ENCODE measurements at places on chromosomes 1 and 21. TPM values are rescaled to one million over a fixed set of nuclear protein-coding genes. Genes with fewer than 3 reads are reported as not detected.

Gene CA14
- 0.28 TPM for total RNA-seq

DNA sequence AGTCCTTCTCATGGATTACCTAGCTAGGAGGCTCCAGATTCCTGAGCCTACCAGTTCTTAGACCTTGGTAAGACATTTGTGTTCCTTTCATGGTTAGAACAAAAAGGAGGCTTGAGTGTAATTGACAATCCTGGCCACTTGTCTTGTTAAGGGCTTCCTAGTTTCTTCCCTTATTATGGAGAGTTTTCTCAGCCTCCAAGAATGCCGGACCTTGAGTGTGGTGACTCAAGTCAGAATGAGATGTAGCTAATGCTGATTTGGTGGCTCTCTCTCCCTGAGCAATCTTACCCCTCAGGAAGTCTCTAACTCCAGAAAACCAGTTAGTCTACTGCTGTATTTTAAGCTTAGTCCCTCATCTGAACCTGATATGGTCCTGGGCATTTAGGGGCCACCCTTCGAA, 14.3 kb downstream of the CHI3L2 start:
- ATAC-seq, result no peak

DNA sequence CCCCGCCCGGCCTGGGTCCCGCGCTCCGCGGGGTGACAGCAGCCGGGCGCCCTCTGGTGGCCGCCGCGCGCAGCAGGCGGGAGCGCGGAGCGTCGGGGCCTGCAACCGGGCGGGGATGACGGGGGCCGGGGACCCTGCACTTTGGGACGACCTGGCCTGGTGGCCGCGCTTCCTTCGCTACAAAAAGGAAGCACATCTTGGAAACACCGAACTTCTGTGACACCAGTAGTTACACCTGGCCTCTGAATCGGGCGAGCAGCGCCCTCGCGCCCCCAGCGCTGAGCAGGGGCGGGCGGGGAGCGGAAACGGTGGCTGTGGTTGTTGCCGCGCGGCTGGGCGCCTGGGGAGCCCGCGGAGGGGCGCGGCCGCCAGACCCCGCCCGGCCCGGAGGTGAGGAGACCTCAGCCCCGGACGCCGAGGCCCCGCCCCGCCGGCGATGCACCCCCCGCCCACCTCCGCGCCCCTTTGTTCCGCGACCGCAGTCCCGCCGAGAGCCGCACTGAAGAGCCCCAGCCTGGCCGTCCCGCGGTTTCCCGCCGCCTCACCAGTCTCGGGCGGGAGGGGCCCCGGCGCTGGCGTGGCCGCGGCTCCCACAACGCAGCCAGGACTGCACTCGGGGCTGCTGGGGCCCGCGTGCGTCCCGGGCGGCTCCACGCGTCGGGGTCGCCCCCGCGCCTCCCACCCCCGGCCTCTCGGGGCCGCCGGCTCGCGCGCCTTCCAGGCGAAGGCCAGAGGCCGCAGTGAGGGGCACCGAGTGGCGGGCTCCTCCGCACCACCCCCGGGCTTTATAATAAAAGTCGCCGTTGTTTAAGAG, 59.3 kb downstream of the H3-3A start:
- ATAC-seq, result peak; percentile 61

GRCh38 chr1:88935522-88936222, 44.3 kb upstream of the GTF2B start:
- peak; percentile 51 for ATAC-seq

Measured in esophagus mucosa (tissue), 1 donor.